ENCODE measurements at places on chromosomes 2 and 18.

- no peak for DNase-seq
Measured at GRCh38 chr2:37797081-37797480, 125.6 kb upstream of the CDC42EP3 start.

DNA sequence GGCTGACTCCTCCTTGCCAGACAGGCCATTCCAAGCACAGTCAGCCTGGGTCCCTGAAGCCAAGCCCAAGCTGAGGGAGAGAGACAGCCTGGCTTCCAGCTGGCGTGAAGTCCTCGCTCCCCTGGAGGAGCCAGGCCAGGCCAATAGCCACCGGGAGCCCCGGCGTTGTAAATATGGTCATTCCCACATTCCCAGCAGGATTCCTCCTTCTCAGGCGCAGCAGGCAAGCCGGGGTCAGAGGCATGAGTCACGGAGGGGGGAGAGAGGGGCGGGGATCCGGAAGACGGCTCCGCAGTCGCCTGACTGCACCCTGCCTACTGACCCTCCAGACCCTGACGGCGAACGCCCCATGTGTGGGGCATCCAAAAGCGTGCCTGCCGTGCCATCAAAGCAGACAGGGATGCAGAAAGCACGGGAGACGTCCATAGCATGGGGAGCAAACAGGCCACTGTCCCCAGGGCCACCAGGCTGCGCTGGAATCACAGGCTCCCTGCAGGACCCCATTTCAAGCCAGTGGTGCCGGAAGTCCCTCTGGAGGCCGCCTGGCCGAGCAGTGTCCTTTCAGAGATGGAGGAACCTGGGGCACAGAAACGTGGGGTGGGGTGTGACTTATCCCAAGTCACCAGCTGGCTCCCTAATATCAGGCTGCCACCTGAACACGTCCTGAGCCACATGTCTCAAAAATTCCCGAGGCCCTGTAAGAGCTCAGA is 48.2 kb downstream of the TWIST2 start:
- no peak for DNase-seq

GRCh38 chr18:64803471-64803870 is 654.6 kb upstream of the LINC00305 start:
- no peak for DNase-seq

DNA sequence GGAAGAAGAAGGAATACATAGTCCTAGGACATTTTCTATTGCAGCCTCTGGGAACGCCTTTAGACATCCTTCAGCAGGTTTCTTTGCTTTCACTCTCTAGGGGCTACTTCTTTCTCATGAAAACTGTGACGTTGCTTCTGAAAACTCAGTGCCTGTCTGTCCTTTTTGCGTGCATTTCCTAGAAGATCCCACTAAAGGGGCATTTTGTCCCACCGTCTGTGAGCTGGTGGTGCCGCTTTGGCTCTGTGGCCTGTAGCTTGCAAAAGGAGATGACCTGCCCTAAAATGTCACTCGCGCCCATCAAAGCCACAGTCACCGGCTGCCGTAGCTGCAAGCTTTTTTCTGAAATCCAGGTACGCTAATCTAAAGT is 579 bp downstream of the STAT4 start:
- DNase-seq: no peak

GRCh38 chr2:20650393-20650876 is 463 bp downstream of the HS1BP3 start:
- DNase-seq: no peak

DNA sequence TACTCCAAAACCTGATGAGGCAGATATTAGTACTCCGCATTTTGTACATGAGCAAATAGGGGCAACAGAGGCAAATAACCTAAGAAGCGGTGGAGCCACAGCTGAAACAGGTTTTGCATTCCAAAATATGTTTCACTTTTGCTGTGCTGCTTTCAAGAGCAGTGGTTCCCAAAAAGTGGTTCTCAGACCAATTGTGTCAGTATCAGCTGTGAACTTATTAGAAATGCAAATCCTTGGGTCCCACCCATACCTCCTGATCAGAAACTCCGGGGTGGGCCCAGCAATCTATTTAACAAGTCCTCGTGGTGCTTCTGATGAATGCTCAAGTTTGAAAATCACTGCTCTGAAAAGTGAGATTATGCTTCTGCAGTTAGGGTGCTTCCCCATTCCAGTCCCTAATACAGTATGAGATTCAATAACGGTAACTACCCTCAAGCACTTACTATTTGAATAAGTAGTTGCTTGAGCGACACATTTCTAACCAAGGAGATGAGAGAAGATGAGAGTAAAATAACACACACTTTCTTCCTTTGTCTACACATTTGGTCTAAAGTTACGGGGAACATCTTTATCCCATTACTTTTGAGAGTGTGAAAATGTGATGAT is 17.8 kb upstream of the TCF4 start:
- no peak for DNase-seq

GRCh38 chr18:7116792-7117389 is 706 bp downstream of the LAMA1 start:
- DNase-seq: no peak

- no peak for DNase-seq
Measured at GRCh38 chr2:80323610-80324009, 19.1 kb upstream of the LRRTM1 start.

DNA sequence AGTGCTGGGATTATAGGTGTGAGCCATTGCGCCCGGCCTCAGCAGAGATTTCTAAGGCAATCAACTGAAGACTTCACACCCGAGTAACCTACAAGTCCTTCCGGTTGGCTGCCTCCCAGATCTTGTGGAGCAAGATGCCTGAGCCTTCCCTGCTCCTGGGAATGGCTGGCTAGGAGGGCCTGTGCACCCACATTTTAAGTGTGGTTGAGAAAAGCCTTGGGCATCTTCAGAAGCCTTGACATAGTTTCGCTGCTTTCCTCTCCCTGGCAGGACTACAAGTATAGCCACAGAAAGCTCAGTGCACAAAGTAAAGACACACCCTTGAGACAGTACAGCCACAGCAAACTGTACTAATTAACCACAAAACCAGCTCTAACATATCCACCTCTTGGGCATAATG is 35.2 kb downstream of the E2F6 start:
- no peak for DNase-seq

- no peak for DNase-seq
Measured at GRCh38 chr2:136363900-136364299, 246.0 kb upstream of the CXCR4 start.

- no peak for DNase-seq
Measured at GRCh38 chr2:239499726-239500573, 99.1 kb upstream of the HDAC4 start.

DNA sequence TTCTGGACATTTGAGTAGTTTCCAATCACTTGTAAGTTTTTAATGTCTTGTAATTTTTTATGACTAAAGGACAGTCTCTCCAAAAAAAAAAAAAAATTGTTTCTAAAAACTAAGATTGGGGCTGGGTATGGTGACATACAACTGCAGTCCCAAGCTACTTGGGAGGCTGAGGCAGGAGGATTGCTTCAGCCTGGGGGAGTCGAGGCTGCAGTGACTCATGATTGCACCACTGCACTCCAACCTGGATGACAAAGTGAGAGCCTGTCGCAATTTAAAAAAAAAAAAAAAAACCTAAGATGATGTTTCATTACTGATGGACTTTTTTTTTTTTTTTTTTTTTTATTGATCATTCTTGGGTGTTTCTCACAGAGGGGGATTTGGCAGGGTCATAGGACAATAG is 34.4 kb upstream of the PKDCC start:
- DNase-seq: no peak

GRCh38 chr2:241443486-241444223 is 64.7 kb downstream of the STK25 start:
- peak; percentile 78 for DNase-seq
